ENCODE measurements at places on chromosomes 1 and 21. TPM values are rescaled to one million over a fixed set of nuclear protein-coding genes. Genes with fewer than 3 reads are reported as not detected.

DNA sequence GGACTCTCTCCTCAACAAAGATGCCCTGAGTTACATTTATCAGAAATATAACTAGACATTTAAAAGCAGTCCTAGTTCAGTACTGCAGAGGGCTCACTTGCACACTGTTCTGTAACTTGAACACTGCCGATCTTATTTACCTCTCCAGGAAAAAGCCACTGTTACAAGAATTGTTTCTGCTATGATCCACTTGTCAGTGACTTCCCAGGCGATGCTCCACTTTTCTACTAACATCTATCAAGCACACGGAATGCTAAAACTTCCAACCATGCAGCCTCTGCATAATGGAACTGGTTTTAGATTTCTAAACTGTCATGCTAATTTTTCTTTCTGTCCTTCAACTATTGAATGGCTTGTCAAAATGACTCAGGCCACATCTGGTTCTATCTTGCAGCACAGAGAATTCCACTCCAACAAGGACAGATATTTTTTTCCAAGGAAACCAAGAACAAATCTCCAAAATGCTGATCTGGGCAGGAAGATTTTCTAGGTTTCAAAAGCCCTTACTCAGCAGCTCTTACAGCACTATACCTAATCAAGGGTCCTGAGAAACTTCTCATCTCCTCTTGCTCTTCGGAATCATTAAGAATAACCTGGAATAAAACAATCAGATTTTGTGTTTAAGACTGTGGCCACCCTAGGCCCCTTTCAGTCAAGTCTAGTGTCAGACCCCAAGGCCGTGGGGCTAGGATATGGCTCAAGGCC lies 9.9 kb downstream of the SEC16B start:
- DNase-seq, result no peak

DNA sequence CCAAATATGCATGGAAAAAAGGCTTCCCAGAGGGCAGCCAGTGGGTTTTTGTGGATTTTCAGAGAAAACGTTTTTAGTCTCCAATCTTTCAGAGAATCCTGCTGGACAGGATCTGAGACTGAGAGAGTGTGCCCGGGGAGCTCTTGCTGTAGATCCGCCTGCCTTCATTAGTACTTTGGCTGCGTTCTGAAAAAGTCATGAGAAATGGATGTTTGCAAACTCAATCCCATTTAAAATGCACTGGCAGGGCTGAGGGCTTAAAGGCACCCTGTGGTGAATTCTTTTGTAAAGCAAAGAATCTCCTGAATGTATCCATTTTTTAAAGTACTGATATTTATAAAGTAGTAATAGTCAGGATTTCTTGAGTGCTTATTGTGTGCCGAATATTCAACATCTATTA lies 22.2 kb downstream of the FOXD2 start:
- DNase-seq, result no peak

DNA sequence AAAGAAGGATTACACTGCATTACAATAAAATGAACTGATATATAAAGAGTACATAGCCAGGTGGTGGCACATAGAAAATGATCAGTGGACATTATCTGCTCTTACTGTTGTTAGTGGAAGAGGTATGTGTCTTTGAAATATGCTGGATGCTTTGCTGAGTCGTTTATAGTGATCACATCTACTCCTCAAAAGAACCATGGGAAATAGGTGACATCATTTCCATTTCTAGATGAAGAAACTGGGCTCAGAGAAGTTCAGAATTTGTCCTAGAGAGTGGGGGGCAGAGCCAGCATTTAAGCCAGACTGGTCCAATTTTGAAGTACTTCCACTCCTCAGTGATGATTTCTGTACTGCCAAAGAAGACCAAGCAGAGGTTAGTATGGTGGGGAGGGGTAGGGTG lies 34.0 kb upstream of the BACH1 start:
- DNase-seq, result no peak

Gene IGSF9
- 11.0 TPM for total RNA-seq

Gene S100A2
- not detected for total RNA-seq

Gene C1orf87
- not detected for total RNA-seq

Gene SLC44A5
- 0.37 TPM for total RNA-seq
